ENCODE measurements at places on chromosomes 11 and 22. TPM values are rescaled to one million over a fixed set of nuclear protein-coding genes. Genes with fewer than 3 reads are reported as not detected.

DNA sequence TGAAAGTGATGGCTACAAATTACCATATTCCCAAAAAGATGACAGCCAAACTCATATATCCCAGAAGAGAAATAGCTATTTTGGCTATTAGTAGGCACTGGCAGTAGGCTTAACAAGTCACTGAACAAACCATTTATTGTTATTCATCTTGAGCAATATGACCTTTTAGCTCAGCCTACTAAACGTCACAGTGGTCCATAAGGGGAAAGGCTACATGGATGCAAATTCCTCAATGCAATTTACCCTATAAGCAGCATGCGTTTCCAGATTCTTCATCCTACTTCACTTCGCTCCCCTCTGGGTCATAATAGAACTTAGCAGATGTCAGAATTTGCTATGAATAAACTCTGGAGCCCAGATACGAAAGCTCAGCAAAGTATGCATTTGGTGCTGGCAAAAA lies 114.0 kb downstream of the SIK3 start:
- peak; percentile 78 for DNase-seq

- DNase-seq = peak; percentile 47
Observed at GRCh38 chr11:67439321-67440228, 2.1 kb upstream of the PTPRCAP start.

DNA sequence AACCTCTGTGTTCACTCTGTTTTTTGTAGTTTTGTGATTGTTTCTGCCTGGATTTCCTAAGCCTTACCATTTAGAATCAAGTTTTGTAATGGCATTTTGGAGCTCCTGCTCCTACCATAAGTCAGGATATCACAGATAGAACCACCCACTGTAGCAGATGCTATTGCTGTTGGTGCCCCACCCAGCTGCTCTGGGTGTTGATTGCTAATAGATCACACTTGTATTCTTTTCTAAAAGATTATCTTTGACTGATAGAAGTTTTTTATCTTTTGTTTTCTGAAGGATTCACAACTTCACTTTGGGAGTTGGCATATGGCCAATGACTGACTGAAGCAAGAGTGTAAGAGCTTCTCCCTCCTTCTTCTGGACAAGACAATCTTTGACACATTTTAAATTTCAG lies 76.0 kb downstream of the EHF start:
- DNase-seq = no peak

- no peak for DNase-seq
Observed at GRCh38 chr11:67499808-67500483, 5.2 kb downstream of the PITPNM1 start.

DNA sequence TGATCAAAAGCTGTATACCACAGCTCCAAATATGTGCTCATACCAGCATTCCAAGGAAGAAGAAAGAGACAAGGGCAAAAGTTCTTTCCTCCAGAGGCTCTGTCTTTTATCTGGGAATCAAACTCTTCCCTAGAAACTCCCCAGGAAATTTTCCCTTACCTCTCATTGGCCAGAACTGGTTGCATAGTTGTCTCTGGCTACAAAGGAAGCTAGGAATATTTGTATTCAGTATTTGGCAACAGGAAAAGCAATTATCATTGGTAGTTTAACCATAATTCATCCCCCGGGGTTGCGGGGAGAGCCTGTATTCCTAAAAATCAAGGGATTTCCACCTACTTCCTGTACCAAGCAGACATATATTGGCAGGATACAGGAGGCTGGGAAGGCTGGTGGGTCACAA lies 10.5 kb upstream of the ZFTA start:
- DNase-seq = peak; percentile 6

DNA sequence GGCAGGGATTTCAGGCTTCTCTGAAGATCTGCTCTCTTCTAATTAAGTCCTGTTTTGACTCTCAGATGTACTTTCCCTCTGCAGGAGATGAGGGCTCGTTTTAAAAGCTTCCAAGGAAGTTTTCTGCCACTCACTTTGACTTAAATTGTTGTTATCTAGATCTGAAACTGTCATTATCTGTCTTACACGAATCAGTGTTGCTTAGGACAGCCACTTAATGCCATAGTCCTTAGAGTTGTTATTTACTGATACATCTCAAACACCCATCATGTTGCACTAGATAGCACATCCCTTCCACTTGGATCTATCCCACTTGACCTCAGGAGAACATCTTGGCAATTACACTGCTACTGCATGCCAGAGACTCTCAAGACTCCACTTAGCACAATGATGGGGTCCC lies 86.9 kb upstream of the FAT3 start:
- no peak for DNase-seq

The LRRC56 gene
- total RNA-seq = 0.11 TPM
